Left renal pelvis (tissue), 4 donors: ENCODE measurements at places on chromosomes 6 and 20.

DNA sequence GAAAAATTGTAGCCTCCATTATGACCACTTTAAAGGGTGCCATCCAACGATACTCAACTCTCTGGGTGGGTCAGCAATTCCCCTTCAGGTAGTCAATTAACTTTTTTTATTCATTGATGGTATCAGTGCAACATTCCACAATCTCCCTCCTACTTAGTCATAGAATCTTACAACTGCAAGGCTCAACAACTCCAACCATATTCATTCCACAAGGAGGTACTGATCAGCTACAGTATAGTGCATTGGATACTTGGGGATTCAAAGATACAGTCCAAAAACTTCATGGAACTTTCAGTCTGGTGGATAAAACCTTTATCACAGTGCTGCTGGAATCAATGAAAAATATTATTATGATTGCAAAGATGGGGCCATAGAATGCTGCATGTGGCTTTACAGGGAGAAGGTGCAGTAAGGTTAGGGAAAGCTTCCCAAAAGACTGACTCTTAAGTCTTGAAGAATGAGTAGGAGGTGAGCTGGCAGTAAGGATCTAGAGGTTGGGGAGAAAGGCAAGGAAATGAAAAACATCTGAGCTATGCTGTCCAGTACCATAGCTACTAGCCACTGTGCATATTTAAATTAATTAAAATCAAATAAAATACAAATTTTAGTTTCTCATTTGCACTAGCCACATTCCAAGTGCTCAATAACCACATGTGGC lies 314.7 kb upstream of the PRDM1 start:
- no peak for DNase-seq

GRCh38 chr6:85887461-85887860 lies 244.8 kb upstream of the SYNCRIP start:
- no peak for DNase-seq

DNA sequence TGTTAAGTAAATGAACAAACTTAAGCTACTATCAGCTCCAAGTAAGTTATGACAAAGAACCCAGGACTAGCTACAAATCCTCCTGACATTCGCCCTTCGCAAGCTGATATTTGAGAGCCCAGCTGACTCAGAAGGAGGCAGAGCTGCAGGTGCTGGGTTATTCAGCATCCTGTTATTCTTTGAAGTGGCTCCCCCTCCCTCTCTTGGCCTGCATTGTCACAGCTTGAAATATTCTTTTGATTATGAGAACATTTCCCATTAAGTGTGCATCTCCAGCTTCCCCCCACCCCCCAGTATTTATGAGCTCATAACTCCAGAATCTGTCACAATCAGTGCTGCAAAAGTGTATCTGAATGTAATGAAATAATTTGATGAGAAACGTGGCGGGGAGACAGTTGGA lies 78.8 kb upstream of the RALY start:
- DNase-seq: no peak

DNA sequence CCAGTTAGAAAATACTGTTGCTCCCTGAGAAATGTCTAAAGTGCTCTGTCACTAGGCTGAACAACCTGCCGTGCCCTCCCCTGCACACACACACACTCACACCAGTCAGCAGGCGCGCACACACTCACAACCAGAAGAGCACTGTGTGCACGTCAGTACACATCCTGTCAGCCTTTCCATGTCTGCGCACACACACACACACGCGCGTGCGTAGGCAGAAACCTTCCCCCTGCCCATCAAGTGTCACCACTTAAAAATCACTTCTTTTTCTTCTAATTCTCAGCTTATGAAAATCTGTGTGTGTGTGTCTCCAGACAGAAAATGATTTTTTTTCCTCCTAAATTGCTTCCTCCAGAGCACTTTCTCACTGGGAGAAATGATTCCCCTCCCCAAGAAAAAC lies 100.3 kb downstream of the EDN3 start:
- no peak for DNase-seq

GRCh38 chr6:11085758-11086435 lies 7.7 kb upstream of the SMIM13 start:
- no peak for DNase-seq
